ENCODE measurements at places on chromosomes 16 and 17.

- peak; percentile 71 for DNase-seq
Measured at GRCh38 chr17:77400445-77400870, 259.7 kb downstream of the SEC14L1 start.

DNA sequence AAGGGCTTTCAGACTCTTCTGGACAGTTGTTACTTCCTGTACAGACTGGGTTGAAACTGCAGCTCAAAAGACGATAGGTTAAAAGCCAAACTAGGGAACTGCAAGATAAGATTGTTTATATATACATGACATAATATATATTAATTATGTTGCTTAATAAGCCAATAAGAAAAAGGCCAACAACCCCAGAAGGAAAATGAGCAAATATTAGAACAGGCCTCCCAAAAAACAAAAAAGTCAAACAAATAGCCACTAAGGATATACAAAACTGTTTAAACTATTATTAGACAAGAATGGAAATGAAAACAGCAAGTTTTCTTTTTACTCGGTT, 495 bp upstream of the CMTR2 start:
- no peak for DNase-seq

DNA sequence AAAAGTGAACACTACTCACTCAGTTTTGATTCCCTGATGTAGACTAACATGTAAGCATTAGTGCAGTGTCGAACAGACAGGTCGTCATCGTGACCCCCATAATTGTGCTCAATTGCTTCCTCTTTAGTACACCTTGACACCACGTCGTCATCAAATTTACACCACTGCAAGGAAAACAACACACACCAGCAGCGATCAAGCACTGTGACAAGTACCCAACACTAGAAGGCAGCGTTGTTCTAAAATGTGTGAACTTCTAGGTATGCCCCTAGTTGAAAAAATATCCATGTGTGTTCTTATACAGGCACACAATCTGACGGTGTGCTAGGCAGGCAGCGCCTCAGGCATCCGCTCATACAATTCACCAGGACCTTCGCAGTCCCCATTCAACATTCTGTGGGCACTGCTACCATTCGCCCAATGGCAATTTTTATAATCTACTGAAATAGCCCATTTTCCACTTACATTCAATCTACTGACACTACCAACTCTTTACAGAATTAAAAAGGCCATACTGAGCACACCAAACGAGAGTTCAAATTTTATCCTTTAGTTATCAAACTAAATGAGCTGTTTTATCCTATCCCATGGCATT, 23.1 kb downstream of the LITAFD start:
- peak; percentile 61 for DNase-seq

GRCh38 chr17:83084621-83085056, 5.2 kb downstream of the METRNL start:
- DNase-seq, result no peak

- DNase-seq, result no peak
Measured at GRCh38 chr17:83190004-83190385, 110.6 kb downstream of the METRNL start.

- DNase-seq, result no peak
Measured at GRCh38 chr17:72139212-72139611, 18.4 kb downstream of the SOX9 start.

DNA sequence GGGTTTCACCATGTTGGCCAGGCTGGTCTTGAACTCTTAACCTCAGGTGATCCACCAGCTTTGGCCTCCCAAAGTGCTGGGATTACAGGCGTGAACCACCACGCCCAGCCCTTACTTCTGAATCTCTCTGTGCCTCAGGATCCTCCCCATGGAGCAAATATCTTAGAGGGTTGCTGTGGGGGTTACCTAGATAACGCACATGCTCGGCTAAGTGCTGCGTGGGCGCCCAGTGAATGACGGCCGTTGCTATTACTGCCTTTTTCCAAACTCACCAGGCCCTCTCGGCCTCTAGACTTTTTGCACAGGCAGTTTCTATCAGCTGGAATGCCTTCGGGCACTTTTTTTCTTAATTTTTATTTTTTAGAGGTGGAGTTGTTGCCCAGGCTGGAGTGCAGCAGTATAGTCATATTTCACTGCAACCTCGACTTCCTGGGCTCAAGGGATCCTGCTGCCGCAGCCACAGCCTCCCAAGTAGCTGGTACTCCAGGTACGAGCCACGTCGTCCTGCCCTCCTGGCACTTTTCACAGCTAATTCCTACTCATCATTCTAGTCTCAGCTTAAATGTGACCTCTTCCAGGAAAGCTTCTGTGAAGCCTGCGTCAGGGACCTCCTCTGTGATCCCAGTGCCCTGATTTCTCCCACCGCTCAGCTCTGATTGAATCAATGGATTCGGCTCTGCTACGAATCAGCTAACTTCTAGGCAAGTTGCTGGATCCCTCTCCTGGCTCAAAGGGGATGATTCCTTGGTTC, 8.6 kb downstream of the CCDC102A start:
- no peak for DNase-seq

DNA sequence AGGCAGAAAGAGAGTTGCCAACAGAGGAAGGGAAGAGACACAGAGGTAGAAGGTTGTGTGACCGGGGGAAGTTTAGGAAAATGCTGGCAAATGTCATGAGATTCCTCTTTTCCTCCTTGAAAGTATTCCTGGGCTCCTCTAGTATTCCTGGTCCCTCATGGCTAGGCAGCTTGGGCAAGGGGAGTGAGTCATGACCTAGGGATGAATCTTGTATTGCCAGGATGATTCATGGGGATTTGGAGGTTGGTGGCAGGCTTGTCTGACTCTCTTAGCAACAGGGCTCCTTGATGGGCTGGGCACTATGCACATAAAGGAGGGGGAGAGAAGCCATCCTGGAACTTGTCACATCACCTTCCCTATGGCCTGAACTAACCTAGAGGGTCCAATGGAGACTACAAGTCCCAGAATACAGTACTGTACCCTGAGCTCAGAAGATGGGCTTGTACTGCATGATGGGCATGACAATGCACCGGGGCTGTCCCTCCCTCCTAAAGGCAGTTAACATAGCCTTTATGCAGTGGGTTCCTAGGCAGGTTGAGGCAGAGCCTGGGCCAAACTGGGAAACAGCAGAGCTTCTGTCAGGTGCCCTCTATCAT, 2.1 kb upstream of the SEZ6 start:
- no peak for DNase-seq

GRCh38 chr17:72970797-72971196, 121.7 kb downstream of the SLC39A11 start:
- DNase-seq, result no peak

All from erythroblast (primary cell).